ENCODE measurements at places on chromosomes 12 and 14.
A peak's percentile ranks its signal among the peaks of the same experiment; 100 is the strongest.

DNA sequence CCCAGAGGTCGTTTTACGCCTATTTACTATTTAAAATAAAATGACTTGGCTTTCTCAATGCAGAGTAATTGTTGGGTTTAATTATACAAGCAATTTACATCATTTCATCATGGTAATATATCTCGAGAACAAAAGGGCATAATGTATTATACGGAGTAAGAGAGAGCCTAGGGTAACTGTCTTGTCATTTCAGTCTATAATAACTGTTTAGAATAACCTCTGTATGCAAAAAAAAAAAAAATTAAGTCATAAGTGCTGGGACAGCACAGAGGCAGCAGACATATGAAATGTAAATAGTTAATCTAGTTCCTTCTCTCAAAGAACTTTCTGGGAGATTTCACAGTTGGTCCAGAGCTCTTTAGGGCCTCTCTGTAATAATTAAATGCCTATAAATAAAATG, 284.9 kb downstream of the TMTC2 start:
- no peak for DNase-seq

- no peak for DNase-seq
These were observed 83.4 kb downstream of the DICER1 start for GRCh38 chr14:95073947-95074346.

- no peak for DNase-seq
These were observed 57.7 kb upstream of the LDHB start for GRCh38 chr12:21715386-21715785.

GRCh38 chr12:111685322-111685810, 390 bp downstream of the BRAP start:
- no peak for DNase-seq

GRCh38 chr14:90816681-90817436, 629 bp upstream of the TTC7B start:
- no peak for DNase-seq

DNA sequence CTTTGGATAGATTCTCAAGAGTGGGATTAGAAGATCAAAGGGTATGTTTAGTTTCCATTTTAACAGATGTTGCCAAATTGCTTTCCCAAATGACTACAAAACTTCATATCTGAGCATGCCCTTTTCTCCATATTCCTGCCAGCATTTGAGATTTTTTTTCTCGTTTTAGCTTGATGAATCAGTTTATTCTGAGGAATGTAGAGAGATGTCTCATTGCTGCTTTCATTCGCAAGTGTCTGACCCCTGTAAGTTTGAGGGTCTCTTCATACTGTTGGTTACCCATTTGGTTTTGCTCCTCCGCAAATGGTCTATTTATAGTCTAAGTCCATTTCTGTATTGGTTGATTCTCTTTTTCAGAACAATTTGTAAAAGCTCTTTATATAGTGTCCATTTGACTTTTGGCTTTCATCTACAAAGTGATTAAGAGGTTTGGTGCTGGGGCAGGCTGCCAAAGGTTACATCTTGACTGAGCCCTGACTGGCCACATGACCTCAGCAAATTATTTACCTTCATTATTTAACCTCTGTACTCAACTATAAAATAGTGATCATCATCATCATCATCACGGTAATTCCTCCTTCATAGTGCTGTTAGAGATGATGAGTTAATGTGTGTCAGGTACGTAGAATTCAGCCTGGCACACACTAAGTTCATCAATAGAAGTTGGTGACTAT, 33.6 kb downstream of the HCAR2 start:
- no peak for DNase-seq

- DNase-seq, result no peak
These were observed 371.9 kb downstream of the ATP23 start for GRCh38 chr12:58313091-58313855.

DNA sequence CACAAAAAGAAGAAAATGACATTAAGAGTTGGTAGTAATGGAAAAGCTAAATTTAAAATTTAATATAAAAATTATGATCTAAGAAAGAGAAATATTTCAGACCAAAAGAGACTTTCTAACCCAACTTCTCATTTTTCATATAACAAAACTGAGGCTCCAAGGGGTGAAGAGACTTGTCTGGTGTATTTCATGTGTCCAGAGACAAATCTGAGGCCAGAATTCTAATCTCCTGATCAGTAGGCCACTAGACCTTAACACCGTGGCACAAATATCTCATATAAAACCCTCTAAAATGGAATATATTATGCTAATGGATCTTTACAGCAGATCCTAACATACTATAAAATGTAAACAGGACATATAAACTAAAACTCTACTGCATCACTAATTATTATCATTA, 275.7 kb upstream of the SLC16A7 start:
- DNase-seq, result no peak

GRCh38 chr14:104343294-104343625, 204.9 kb downstream of the KIF26A start:
- no peak for DNase-seq

- DNase-seq, result no peak
These were observed 100.0 kb downstream of the PIWIL1 start for GRCh38 chr12:130437555-130438242.

DNA sequence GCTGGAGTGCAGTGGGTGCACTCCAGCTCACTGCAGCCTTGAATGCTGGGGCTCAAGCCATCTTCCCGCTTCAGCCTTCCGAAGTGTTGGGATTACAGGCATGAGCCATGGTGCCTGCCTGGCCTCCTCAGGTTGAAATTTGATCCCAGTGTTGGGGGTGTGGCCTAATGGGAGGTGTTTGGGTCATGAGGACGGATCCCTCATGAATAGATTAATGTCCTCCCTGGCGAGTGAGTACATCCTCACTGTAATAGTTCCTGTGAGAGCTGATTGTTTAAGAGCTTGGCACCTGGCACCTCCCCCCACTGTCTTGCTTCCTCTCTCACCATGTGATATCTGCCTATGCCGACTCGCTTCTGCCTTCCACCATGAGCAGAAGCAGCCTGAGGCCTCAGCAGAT, 84.7 kb downstream of the TSPAN9 start:
- DNase-seq, result peak; percentile 71

GRCh38 chr12:101784376-101784775, 45.1 kb upstream of the SYCP3 start:
- DNase-seq, result no peak

DNA sequence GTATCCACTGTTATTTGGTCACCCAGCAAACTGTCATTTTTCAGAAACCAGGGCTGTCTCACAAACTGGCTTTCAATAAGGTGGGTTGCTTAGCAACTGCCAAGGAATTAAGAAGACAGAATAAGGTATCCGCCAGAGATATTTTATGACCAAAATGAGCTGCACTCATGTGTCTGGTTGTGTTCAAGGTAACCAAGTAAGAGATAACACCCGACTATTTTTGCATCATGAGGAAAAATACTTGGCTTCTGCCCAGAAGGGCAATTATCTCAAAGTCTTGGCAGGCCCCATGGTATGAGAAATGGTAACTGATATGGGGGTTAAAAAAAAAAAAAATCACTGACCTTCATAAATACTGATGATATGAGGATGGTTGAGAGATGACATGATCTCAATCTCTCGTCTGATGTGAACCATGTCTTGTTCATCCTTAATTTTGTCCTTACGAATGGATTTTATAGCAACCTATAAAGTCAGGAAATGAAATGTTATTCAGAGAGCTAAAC, 32.6 kb downstream of the NUAK1 start:
- peak; percentile 59 for DNase-seq

DNA sequence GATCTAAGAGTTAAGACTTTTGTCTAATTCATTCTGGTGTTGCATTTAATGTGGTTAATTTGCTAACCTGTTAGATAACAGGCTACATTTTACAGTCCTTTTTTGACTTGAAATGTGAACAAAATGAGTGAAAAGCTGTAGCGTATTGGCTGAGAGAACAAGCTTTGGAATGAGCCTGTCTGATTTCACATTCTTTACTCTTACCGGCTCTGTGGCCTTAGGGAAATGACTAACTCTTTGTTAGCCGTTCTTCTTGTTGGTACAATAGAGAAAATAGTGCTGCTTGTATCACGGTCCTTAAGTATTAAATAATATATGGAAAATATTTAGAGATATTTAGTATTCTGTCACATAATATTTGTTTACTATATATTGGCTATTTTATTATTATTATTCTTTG, 1.9 kb downstream of the MNAT1 start:
- DNase-seq, result peak; percentile 23

DNA sequence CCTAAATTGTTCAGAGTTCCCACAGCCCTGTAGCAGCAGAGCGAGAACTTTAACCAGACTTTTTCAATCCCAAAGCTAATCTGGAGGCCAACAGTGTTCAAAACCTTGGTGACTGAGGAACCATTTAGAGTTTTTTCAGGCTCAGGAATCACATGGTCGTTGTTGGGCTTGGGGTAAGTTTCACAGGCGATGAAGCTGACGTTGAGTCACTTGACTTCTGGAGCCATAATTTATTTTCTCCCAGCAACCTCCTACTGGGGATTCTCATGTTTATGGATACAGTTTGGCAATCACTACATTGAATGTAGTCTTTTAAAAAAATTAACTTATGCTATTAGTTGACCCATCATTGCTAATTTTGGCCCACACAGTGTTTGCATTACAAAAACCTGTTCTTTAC, 34.5 kb downstream of the SSPN start:
- DNase-seq, result no peak

- no peak for DNase-seq
These were observed 736 bp upstream of the PHLDA1 start for GRCh38 chr12:76032043-76032981.

DNA sequence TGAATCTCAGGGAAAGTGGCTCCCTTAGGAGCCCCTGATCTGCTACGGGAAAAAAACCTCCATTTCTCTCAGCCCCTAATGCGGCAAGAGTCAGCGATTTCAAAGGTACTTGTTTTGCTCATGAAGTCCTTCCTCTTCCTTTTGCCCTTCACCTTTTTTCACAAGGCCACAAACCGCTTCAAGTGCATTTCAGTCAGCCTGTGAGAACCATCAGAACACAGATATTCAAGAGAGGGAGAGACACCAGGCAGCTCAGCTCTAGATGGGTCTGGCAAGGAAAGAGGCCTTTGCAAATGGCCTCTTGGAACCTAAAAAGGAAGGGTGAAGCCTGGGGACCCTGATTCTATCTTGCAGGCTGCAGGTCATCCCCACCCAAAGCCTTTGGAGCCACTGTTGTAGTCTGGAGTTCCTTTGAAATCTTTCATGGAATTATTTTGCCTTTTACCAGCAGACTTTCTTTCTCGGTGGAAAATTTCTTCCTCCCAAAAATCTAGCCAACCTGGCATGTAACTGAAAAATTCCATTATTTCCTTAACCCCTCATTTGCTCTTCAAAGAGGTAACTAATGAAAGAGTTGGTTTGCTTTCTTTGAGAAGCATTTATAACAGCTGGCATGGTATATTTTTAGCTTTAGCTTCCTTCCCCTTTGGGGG, 145.0 kb downstream of the SAMD4A start:
- DNase-seq, result no peak

- DNase-seq, result peak; percentile 61
These were observed 75.7 kb downstream of the TSPAN9 start for GRCh38 chr12:3152892-3153291.

DNA sequence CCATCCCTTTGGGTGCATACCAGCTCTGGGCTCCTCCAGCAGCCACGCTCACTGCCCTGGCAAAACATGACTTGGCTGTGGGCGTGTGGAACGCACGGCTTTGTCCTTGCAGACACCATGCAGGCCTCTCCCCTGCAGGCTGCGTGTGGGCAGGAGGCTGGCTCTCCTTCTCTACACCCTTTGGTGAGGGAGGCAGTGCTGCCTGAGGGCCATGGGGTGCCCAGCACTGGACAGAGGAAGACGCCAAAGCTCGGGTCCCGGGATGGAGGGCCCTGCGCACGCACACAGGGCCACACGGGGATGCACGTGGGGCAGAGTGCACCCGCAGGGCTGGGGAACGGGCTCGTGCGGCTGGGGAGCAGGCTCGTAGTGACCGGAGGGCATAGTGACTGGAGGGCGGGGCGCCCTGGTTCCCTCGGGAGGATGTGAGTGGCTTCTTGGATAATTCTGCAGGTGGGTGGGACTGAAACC, 89.7 kb downstream of the ADGRD1 start:
- DNase-seq, result no peak

DNA sequence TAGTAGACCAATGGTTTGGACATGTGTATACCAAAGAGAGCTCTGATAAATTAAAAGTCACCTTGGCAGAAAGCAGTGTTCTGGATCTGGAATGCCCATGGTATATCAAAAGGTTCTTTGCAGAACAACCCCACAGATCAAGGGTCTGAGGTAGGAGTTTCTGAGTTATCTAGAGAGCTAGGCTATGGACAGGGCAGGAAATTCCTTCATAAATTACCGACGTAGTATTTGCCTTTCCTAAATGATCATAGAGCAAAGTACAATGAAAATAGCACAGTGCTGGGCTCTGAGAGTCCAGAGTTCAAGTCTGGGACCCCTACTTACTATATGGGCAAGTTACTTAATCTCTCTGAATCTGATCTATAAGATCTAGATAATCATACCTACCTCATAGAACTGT, 35.3 kb upstream of the PELI2 start:
- no peak for DNase-seq

- no peak for DNase-seq
These were observed 11.3 kb downstream of the LRRC74A start for GRCh38 chr14:76837524-76837923.
